Spinal cord (tissue), 10 donors: ENCODE measurements at places on chromosomes 1 and 21.

GRCh38 chr1:107158991-107159390, 18.2 kb downstream of the NTNG1 start:
- no peak for DNase-seq

- DNase-seq, result no peak
Observed at GRCh38 chr1:57325117-57325516, 98.7 kb downstream of the DAB1 start.

- DNase-seq, result no peak
Observed at GRCh38 chr21:41711416-41712007, 55.3 kb downstream of the RIPK4 start.

- DNase-seq, result no peak
Observed at GRCh38 chr1:233038581-233038980, 88.2 kb downstream of the NTPCR start.

DNA sequence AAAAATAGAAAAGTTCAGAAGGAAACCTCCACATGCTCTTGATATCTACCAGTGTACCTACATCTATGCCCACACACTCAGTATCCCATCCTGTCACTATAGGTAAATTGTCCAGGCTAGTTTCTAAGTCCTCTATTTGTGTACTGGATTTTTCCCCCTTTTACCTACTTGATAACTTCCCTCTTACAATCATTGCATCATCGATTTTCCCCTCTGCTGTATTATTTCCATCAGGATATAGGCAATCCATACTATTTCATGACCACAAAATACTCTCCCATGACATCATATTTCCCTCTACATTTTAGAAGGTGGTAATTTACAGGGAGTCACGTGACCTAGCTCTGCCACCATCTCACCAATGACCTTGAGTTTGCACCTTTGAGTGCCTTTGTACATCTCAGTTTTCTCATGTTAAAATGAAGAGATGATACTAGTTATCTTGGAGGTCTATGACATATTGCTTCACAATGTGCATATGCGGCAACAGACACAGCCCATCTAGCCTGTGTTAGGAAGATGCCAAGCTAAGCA, 88.2 kb downstream of the GDAP2 start:
- DNase-seq, result no peak

- no peak for DNase-seq
Observed at GRCh38 chr1:15264769-15265168, 17.7 kb downstream of the FHAD1 start.

DNA sequence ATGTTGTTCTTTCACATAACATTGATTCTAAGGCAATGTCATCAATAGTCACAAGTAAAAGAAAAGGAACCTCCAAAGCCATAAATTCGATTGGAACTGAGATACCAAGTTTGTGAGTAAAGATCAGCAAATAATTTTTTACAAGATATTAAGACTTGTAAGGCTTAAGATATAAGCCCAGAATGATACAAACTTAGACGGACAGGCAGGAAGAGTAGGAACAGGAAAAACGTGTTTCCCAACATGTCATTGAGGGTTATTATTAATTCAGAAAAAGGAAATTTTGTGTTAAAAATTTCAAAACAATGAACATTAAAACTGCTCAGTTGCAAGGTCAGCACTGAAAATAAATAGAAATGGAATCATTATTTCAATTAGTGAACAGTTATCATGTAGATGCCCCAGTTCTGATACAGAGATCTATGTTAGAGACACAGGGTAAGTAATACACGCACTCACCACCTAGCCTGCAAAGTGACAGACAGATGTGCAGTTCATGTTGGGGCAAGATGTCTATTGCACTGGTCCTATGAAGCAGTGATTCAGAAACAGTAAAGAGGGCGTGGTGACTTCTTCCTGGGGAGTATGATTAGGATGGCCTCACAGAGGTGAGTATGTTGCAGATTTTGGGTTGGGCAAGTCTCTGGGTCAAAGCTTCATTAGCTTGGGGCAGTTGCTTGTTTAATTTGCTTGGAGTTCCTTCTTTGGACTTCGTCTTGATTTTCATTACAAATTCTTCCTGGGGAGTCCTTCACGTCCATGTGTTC, 284.4 kb downstream of the SETD4 start:
- DNase-seq, result no peak

- DNase-seq, result no peak
Observed at GRCh38 chr21:38669186-38669585, 136.5 kb upstream of the ETS2 start.

DNA sequence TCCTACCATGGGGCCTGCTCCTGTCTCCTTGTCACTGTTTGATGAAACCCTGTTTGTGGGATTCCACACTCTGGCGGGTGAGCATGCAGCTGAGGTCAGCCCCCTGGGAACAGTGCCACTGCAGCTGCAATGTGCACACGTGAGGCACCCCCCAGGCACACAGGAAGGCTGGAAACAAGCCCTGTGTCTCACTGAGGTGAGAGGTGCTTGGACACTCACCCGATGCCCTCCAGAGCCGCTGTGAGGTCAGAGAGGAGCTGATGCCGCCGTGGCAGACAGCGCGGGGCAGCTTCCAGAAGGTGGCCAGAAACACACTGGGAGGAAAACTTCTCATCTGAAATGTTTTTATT, 49.7 kb downstream of the SLX9 start:
- peak; percentile 27 for DNase-seq

GRCh38 chr1:106480629-106481028, 575.8 kb upstream of the PRMT6 start:
- no peak for DNase-seq

DNA sequence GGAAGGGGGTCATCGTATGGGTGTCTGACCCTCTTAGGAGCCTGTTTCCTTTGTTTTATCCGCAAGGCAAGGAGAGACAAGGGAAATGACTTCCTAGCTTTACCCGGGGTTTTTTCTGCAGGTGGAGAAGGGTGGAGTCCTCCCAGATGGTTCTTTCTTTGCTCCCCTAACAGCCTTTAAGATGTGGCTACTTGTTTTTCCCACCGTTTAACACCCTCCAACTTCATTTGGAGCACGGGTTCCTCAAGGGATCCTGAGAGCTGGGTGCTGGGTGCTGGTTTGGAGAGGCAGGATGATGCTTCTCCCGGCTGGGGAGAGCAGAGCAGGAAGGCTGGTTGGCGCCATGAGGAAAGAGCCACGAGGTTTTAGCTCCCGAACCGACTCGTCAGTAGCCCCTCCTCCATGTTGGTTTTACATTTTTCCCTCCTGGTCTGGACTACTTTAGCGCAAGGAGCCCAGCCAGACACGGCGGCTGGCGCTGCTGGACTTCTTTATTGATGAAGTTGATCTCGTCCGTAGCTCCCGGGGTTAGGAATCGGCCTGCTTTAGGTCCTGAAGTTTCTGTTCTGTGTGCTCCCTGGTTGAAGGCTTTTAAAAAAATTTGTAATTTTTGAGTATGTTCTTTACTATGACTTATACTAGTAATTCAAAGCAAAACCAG, 1.4 kb downstream of the UCK2 start:
- DNase-seq, result peak; percentile 43

DNA sequence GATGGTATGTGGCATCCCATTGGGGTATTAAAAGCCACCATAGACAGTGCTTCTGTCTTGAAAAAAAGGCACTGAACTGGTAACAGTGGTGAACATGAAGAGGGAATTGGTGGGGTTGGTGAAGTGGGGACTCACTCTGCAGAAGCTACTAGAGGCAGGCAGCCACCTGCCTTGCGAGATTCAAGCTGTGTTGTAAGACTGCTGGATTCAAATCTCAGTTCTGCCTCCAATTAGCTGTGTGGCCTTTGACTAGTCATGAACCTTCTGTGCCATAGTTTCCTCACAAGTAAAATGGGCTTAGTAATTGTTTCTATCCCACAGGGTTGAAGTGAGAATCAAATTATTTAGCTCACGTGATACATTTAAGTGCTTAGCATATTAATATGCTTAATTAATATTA, 16.6 kb upstream of the ELOA start:
- DNase-seq, result no peak

- peak; percentile 68 for DNase-seq
Observed at GRCh38 chr1:28078680-28079626, 9.5 kb downstream of the EYA3 start.

DNA sequence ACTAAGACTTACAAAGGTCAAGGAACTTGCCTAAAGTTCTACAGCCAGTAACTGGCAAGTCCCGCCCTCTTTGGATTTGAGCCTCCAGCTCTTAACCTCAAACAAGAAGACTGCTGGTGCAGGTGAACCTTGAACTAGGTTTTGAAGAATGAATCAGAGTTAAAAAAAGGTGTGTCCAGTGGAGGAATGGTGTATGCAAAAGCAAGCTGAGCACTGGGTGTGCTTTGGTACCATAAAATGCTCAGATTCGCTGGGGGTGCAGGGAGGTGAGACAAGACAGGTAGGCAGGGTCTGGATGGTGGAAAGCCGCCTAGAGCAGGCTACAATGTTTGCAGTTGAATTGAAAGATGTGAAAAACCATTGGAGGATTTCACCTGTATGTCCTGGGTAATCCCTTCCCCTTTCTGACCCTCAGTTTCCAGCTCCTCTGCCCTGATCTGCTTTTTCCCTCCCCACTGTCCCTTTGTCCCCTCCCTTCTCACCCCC, 39.8 kb downstream of the FOXD2 start:
- DNase-seq, result no peak

- no peak for DNase-seq
Observed at GRCh38 chr21:43903451-43904091, 38.5 kb downstream of the AGPAT3 start.

GRCh38 chr1:59198564-59198963, 98.3 kb upstream of the FGGY start:
- no peak for DNase-seq

GRCh38 chr1:17011439-17012307, at the start of gene ATP13A2:
TSS of gene ATP13A2 (minus strand) at chr1:17011928. CDS start at chr1:17011738, 190 bp downstream.
- DNase-seq, result peak; percentile 97

DNA sequence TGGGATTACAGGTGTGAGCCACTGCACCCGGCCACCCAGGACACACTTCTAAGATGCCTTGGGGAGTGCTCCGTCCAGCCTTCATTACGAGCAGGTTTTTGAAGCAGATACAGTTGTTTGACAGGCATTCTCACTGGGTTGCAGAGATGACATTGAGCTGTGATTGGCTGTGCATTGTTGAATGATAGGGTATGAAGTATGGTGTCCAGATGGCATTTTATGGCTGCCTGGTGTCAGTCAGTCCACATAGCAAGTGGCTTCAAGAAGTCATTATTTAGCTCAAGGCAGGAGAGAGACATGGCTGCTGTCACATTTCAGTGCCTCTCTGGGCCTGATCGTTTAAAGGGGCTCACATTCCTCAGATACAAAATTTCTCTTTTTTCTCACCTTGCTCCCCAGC, 14.8 kb upstream of the PADI2 start:
- DNase-seq, result no peak

DNA sequence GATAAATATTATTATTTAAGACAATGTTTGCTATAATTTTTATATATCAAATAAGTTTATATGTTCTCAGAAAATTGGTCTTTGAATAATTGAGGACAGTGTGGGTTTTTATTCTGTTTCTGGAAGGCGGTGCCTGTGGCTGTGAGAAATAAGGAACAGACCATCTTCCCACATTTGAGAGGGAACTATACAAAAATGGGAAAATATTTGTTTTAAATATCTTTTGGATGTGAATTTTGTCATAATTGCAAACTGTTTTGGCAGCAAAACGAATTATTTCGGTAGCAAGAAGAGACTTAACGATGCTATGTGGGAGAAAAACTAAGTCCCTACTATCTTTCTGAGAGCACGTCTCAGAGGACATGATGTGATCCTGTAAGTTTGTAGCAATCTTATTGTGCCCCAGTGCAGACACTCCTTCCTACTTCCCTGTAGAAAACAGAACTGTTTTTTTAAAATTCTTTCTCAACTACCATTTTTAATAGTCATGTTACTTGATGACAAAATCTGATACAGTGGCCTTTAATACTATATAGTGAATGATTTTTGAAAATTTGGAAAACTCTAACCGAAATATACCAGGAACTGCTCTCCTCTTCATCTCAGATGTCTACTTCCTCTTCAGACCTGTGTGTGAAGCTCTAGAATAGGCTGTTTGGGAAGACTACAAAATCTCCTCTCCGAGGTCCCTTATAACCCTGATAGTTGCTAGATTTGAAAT, 25.4 kb downstream of the PTPRC start:
- DNase-seq, result no peak

DNA sequence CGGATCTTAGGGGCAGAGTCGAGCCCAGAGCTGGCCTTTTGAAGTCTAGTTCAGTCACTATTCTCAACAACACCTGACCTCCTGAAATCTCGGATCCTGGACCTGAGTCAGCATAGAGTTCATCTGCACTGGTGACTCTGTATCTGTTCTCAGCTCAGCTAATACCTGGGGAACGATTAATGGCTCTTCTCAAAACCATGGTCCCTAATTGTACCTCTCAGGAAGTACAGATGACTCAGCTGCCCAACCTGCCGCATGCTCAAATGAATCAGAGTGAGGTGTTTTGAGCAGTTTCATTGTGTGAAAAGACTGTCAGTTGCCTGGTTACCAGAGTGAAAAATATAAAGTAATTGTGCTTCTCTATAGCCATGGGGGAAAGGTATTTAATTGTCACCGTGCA, 89.2 kb downstream of the SLC35F3 start:
- no peak for DNase-seq

DNA sequence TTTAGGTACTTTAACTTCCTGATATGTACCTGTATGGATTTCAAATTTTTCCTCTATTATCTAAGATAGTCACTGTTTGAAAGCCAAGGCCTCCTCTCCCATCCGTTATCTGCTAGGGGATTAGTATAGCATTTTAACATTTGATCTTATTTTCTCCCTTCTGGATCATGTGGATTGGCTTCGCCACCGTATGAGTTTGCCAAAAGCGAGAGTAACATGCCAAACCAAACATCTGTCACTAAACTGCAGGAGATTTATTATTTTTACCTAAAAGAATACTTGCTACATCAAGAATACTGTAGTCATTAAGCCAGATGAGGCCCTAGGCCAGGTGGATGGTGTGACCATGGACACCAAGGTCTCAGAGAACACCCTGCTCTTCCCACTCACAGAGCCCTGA, 28.5 kb upstream of the EEIG2 start:
- DNase-seq, result peak; percentile 27

GRCh38 chr1:55347866-55348265, 132.7 kb upstream of the USP24 start:
- DNase-seq, result no peak

DNA sequence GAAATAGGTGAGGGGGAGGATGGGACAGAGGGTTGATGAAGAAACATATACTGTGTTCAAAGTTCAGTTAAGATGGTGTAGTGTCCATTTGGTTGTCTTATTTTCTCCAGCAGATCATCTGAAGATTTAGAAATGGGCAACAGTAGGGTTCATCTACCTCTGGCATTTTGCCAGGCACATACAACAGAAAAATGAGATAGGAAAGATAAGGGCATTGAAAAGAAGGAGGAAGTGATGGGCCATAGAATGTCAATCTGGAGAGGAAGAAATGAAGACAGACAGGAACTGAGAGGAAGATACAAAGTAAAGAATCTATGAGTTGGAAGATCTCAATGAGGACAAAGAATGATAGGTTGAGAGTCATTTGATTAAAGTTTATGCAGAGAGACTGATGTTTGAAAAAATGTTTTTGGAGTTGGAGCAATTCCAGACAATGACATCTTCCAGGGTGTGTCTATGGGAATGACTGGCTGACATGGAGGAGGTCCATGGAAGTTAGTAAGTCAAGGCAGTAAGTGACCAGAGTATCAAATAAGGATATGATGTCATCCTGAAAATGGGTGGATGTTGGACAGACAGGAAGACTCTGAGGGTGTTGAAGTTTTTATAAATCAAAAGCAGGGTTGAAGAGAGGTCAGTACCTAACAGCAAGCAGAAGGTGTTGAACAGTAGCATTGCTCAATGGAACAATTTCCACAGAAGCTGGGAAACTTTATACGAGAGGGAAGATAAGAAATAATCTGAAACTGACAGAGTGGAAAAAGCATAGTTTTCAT, 18.7 kb upstream of the CD55 start:
- no peak for DNase-seq

- DNase-seq, result peak; percentile 67
Observed at GRCh38 chr1:156813750-156814570, 2.7 kb downstream of the SH2D2A start.
